ENCODE measurements at places on chromosomes 4 and X.

- peaks cover 3% of the 10 kb centered on the region for H3K27me3 ChIP-seq
- H3K27ac ChIP-seq = no peak overlapping the region
- H3K36me3 ChIP-seq = peaks cover 2% of the 10 kb centered on the region
- H3K4me1 ChIP-seq = no peaks in the 10 kb centered on the region
- no peak overlapping the region for H3K4me3 ChIP-seq
- DNase-seq = no peak
These were observed 391.0 kb upstream of the DIPK2B start for GRCh38 chrX:45591650-45592049.

- no peak overlapping the region for H3K4me3 ChIP-seq
- H3K4me1 ChIP-seq = peaks cover 37% of the 10 kb centered on the region
- no peaks in the 10 kb centered on the region for H3K27me3 ChIP-seq
- peak overlapping the region; percentile 40 for H3K27ac ChIP-seq
- H3K36me3 ChIP-seq = peaks cover 21% of the 10 kb centered on the region
- DNase-seq = no peak
These were observed 119.3 kb downstream of the VSIG4 start for GRCh38 chrX:65920620-65921019.

DNA sequence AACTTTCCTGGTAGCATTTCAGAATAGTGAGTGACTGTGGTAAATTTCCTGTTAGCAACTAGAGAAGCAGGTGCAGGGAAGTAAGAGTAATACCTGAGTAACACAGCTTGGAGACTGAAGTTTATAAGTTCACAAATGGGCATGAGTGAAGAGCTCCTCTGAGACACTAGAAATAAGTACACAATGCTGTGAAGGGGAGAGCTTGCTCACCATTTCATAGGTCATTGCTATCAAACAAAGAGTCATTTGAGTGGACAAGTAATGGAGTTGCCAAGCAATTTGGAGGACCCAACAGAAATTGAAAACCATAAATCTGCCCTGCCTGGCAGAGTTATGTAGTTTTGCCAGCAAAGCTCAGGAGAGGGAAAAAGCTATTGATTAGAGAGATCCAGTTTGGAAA lies 523.6 kb downstream of the TRAM1L1 start:
- H3K4me1 ChIP-seq = no peaks in the 10 kb centered on the region
- H3K27ac ChIP-seq = no peak overlapping the region
- H3K36me3 ChIP-seq = no peaks in the 10 kb centered on the region
- DNase-seq = no peak

DNA sequence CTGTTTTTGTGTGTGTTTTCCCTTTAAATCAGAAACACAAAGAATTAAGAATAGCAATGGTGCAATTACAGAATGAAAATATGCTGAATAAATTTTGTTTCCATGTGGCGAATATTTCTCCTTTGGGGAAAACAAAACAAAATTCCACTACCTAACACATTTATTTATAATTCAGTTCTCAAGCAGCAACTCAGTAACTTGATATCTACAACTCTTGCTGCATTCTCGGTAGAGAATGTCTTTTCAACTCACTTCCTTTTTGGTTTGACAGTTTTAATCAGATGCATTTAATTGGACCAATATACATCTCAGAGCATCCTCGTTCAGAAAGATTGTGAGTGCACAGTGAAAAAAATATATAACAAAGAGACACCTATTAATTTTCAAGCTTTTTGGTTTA lies 30.8 kb downstream of the ZNF827 start:
- peaks cover 13% of the 10 kb centered on the region for H3K36me3 ChIP-seq
- peaks cover 5% of the 10 kb centered on the region for H3K4me1 ChIP-seq
- H3K4me3 ChIP-seq = no peak overlapping the region
- no peak overlapping the region for H3K27ac ChIP-seq
- no peak for DNase-seq

DNA sequence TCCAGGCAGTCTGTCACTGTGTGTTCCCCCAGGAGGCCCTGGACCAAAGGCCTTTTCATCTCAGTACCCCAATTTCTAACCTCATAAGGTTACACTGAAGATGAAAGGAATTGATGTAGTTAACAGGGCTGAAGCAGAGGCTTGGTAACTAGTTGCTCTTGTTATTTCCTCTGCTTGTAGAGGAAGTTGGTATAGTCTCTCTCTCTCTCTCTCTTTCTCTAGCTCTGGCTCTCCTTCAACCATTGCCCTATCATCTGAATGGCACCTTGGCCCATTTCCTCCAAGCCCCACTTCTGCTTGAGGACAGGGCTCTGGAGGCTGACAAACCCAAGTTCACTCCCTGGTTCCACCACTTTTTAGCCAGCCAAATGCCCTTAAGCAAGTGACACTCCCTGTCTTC lies 96.1 kb downstream of the MAMLD1 start:
- H3K4me3 ChIP-seq = no peak overlapping the region
- DNase-seq = no peak
- H3K27me3 ChIP-seq = no peaks in the 10 kb centered on the region
- no peak overlapping the region for H3K27ac ChIP-seq

- H3K4me1 ChIP-seq = no peaks in the 10 kb centered on the region
- H3K36me3 ChIP-seq = no peaks in the 10 kb centered on the region
- H3K27ac ChIP-seq = no peak overlapping the region
- DNase-seq = no peak
- no peak overlapping the region for H3K4me3 ChIP-seq
These were observed 390.7 kb downstream of the MAPK10 start for GRCh38 chr4:85968945-85969819.

DNA sequence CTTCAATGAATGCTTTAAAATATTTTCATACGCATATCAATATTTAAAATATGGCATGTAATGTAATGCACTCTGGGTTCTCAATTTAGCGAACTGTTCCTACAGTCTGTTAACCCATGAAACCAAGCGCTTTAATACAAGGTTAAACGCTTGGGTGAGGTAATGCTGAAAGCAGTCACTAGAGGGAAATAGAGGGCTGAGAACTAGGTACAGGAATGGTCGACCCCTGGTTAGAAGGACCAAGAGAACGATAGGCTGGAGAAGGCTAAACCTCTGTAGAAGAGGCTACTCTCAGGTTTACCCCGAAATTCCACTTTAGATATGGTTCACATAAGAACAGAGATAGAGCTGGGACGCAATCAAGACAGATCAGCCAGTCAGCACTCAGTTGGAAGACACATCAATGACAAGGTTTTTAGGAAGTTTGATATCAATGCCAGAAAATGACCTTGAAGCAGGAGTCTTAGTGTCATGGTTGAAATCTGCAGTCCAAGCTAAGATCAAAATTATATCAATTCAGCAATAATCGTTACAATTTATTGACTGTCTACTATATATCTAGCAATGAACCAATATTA lies 26.9 kb downstream of the ARSJ start:
- no peaks in the 10 kb centered on the region for H3K36me3 ChIP-seq
- peaks cover 26% of the 10 kb centered on the region for H3K27me3 ChIP-seq
- H3K27ac ChIP-seq = no peak overlapping the region
- DNase-seq = no peak

GRCh38 chrX:82711457-82711856 lies 796.6 kb upstream of the POU3F4 start:
- no peaks in the 10 kb centered on the region for H3K4me1 ChIP-seq
- H3K36me3 ChIP-seq = no peaks in the 10 kb centered on the region
- no peak overlapping the region for H3K4me3 ChIP-seq
- H3K27ac ChIP-seq = no peak overlapping the region
- no peaks in the 10 kb centered on the region for H3K27me3 ChIP-seq

GRCh38 chrX:68868316-68868715 lies 39.5 kb downstream of the EFNB1 start:
- peaks cover 8% of the 10 kb centered on the region for H3K4me1 ChIP-seq
- H3K27ac ChIP-seq = no peak overlapping the region
- DNase-seq = no peak
- no peak overlapping the region for H3K4me3 ChIP-seq

GRCh38 chrX:56800801-56801200 lies 71.8 kb downstream of the NBDY start:
- peaks cover 3% of the 10 kb centered on the region for H3K36me3 ChIP-seq
- DNase-seq = peak; percentile 62
- peak overlapping the region; percentile 90 for H3K27ac ChIP-seq
- no peaks in the 10 kb centered on the region for H3K27me3 ChIP-seq
- peaks cover 43% of the 10 kb centered on the region for H3K4me1 ChIP-seq
